ENCODE measurements at places on chromosomes 12 and 14.

DNA sequence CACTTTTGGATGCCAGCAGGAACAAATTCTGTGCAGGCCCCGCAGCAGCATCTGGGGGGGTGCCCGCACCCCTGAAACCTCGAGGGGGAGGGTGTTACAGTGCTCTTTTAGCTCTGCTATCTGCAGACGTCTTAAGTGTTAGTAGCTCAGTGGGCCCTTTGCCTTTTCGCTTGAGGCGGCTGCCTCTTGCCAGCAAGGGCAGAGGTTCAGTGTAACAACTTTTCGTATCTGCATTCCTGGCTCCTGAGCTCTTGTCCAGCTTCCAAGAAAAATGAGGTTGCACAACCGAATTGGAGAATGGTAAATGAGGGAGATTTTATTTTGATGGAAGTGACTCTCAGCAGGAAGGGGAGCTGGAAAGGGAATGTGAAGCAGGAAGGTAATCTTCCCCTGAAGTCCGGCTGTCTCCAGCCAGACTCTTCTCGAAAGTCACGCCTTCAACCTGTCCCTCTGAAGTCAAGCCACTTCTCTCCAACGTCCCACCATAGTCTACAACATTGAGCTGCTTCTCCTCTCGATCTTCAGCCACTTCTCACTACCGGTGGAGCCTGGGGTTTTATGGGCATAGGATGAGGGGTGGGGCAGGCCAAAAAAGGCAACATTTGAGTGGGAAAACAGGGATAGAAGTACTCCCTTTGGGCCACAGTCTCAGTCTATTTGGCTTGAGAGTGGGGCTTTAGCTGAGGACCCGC is 17.8 kb downstream of the TAS2R50 start:
- DNase-seq, result no peak

GRCh38 chr14:53553221-53553620 is 400.1 kb upstream of the DDHD1 start:
- no peak for DNase-seq

- no peak for DNase-seq
These were observed 21.8 kb downstream of the DERA start for GRCh38 chr12:15932971-15933370.

DNA sequence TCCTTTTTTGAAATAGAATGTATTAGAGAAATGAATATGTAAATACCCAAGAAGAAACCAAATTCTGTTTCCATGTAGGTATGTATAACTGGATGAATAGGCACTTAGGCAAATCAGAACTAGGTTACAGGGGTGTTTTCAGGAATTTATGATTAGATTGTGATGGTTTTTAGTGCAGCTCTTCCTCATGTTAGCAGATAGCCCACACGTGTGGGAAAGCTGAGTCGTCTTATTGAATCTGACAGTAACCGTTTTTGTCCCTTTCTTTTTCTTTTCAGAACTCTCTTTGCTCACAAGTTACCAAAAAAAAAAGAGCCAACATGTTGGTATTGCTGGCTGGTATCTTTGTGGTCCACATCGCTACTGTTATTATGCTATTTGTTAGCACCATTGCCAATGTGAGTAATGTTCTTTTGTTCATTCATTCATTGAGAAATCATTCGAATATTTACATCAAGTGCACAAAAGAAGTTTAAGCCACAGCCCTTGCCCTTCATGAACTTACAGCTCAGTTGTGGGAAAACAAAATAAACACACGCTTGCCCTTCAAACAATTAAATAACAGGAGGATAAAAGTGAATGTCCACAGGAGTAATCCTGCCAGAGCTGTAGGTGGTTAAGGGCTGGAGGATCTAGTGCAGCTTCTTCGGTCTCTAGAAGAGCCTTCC is 14.8 kb downstream of the EMP1 start:
- DNase-seq, result no peak

DNA sequence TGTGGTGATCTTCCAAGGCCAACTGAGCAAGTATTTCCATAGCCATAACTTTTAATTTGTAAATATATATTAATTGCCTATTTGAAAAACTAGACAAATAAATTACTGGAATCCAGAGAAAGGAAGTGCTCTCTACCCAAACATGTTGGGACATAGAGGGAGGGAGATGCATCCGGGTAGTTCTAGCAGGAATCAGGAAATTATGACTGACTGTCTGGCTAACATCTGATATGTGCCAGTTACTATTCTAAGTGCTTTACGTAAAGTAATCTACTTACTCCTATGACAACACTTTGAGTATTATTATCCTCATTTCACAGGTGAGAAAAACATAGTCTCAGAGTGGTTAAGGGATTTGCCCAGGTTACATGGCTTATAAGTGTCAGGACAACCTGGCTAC is 147.7 kb upstream of the VASH1 start:
- DNase-seq, result no peak

DNA sequence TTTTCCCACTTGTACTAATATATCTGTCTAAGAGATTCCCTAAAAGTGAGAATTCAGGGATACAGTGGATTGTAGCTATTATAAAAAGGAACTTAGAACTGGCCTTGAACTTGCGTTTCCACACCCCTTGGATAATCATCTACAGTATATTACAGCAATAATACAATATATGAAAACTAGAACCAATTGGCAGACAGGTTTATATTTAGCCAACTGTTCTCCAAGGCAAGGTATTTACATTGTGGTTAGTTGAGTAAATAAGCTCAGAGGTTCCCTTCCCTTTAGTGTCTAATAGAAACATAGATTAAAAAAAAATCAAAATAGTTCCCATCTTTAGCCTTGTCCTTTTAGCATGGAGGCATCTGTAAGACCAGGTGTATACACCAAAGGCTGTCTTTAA is 42.1 kb downstream of the LIMA1 start:
- DNase-seq, result no peak

DNA sequence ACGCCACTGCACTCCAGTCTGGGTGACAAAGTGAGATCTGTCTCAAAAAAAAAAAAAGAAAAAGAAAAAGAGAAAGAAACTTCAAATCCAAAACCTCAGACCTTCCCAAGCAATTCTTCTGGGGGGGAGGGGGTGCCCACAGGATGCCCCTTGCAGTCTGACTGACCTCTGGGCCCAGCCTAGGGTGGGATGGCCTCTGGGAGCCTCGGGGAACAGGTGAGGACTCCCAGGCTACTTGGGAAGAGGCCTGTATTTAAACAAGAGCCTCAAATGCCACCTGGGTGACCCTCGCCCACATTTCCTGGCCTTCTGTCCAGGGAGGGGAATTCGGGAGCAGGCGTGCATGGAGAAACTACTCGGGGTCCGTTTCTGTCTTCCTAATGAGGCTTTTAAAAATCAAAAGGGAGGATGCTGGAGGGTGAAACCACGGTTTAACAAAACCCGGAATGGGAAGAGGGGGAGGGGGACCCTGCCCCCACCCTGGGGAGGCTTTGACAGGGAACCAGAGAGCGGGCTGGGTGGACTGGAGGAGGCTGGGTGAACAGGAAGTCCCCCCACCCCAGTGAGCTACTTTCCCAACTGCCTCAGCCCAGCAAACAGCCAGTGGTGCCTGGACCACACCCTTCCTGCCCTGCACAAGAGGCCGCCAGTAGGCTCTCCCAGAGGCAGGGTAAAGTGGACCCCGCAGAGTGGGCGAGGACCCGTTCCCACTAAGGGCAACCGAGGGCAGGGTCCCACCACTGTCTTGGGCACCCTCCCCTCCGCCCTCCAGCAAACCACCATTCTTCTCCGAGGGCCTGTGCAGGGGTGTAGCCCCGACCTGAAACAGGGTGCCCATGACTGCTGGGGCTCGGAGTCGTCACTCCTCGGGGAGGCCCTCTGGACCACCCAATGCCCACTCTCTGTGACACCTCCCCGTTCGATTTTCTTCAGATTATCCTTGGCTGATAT is 1.5 kb upstream of the FBRSL1 start:
- no peak for DNase-seq

DNA sequence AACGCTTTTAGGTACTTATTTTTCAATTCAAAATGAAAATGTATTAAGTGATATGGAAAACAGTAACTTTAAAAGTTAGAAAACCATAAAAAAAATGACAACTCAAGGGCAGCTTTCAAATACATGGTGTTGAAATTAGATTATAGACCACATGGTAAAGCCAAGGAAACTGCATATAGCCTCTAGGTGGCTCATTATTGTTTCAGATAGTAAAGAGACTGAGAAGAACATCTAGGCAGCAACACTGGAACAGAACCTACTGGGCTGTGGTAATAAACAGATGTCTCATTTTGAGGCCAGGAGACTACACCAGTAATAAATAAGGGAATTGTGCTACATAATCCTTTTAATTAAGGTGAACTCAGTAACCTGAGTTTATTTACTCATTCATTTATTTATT is 13.0 kb downstream of the FBXO33 start:
- no peak for DNase-seq
